ENCODE measurements at places on chromosomes 5 and 9.

DNA sequence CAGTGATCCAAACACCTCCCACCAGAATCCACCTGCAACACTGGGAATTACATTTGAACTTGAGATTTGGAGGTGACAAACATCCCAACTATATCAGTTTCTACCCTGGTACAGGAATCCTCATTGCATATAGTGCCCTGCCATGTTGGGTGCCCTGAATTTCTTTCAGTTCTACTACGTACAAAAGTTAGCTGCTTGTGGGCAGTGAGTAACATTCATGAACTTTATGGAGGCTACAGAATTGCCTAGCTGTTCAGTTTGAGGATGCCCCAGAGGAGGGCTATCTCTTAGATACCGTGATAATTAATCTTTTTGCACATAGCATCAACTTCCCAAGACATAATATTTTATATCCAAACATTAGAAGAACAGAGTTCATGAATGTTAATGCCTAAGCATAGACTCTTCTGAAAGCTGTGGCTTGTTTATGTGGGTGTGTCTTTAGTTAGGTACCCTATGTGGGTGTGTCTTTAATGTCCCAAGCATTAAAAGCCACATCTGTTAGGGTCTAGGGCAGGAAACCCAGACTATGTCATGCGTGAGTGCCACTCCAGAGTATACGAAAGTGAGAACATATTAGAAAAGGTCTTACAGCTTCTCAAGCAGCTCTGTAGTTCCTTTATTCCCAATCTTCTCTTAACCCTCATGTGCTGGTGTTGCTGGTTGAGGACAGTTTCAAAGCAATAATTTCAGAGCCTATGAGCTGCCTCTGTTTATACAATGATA lies 47.0 kb upstream of the CHD1 start:
- no peak for DNase-seq

DNA sequence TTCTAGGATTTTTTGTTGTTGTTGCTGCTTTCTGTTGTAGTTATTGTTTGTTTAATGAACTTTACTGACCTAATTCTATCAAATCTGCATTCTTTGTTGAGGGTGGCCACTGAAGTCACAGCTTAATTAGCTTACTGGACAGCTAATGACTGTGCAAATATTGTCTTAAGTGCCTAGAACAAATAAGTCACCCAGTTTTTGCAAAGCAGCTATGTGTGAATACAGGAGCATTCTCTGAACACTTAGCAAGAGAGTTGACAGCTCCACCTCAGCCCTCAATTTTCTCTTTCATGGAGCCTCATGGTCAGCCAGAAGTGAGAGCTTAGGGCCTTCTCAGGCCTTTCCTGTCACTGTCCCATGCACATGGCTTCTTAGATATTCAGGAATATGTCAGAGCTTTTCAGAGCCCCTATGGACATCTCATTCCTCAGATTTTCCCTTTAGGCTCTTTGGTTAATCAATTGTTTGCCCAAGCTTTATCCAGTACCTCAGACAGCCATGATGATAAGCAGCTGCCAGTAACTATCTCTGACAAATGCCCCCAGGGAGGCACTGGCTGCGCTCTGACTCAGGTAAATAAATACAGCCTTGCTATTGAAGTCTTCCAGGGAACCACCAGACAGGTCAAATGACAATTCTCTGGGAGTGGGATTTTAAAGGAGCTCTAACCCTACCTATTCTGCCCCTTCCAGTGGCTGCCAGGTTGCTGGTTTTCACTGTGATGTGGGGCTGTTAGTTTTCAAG lies 241.4 kb upstream of the IL12B start:
- no peak for DNase-seq

- no peak for DNase-seq
Measured at GRCh38 chr5:121426153-121426552, 425.5 kb upstream of the FTMT start.

DNA sequence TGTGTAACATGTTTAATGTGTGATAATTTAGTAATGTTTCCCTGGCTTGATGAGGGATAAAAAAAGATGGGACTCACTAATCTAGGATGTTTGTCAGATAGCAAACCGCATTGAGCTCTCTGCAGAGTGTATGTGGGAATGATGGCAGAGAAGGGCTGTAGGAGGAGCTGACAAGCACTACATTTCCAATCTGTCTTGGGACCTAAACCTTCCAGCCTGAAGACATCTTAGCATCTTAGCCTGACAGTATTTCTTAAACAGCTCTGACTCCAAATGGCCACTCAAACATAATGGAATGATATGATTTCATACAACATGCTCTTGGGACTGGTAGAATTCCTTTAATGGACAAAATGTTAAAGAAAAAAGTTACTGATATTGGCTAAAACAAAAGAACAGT lies 116.7 kb downstream of the PPP2R2B start:
- DNase-seq, result no peak

GRCh38 chr9:106761493-106761892 lies 101.5 kb upstream of the ZNF462 start:
- DNase-seq, result no peak

DNA sequence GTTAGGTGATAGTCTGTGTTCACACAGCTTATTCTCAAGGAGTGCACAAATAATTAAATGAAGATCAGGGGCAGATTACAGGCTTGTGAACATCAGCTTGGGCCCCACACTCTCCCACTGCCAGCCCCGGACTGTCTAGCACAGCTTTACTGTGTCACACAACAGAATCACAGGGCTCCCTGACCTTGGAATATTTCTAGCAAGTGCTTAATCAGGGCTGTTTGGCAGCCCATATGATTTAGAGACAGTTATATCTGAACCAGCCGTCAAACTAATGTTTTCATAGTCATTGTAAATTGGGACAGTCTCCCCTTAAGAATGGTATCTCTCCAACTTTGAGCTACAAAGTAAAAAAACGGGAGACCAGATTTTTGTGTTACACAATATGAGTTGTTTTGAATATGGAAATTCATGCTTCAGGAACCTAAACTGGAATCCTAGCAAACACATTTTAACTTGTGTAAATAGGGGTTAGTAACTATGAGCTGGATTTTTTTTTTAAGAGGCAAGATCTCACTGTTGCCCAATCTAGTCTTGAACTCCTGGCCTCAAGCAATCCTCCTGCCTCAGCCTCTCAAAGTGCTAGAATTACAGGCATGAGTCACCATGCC lies 517.6 kb downstream of the BNC2 start:
- DNase-seq, result no peak

GRCh38 chr9:128505414-128505765 lies 871 bp downstream of the GLE1 start:
- DNase-seq, result no peak

DNA sequence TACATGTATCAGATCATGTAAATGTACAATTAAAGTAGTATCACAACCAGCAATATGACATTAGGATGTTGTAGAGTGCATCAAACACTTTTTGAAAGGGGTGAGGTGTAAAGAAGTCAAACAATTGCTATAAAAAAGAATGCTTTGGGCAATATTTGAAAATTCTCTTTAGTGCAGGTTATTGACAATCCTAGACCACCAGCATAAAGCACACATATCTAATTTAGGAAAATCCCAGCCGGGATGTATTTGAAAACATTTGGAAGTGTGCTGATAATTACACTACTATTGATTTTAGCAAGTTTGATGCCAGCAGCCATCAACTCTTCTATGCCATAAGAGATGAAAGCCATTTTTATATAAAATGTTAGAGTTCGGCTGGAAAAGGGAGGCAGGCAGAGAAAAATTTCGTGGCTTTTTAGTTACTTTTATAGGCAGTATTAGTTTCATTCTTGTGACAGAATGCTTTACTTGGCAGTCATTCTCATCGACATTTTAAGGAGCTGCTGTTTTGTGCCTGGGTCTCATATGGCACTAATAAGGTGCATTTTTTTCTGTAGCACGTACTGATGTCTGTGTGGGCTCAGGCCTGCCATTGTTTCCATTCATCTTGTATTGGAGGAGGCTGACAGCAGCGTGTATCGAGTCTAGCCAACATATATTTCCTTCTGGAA lies 285.7 kb downstream of the AOPEP start:
- DNase-seq, result no peak

DNA sequence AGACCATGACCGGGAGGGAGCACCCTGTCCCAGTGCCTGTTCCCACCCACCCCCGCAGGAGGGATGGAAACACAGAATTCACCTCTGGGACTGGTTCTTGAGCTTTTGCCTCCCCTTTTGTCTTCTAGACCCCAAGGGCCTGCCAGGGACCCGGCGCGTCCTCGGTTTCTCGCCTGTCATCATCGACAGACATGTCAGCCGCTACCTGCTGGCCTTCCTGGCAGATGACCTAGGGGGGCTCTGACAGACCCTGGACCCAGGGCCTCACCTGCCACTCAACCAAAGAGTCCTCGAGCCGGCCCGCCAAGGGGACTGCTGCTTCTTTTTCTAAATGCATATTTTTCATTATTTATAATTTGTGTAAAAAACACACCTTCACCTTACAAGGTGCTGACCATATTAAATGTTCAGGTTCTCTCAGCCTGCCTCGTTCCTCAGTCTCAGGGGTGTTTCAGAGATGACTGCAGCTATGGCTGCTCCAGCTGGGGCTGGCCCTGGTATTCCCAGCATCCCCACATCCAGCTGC lies 16.9 kb downstream of the CARD19 start:
- no peak for DNase-seq

- DNase-seq, result no peak
Measured at GRCh38 chr5:150542933-150543445, 35.1 kb downstream of the NDST1 start.

GRCh38 chr9:101727612-101728524 lies 10.6 kb downstream of the GRIN3A start:
- DNase-seq, result no peak

DNA sequence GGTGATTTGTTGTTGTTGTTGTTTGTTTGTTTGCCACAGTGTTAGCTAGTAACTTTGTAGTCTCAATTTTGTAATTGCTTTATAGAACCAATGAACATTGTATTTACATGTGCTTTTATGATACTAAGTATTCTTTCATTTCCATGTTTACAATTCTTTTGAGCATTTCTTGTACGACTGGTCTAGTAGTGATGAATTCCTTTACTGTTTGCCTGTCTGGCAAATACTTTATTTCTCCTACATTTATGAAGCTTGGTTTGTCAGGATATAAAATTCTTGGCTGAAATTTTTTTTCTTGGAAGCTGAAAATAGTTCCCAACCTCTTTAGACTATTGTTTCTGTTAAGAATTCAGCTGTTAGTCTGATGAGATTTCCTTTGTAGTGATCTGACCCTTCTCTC lies 55.6 kb upstream of the SNCAIP start:
- no peak for DNase-seq

DNA sequence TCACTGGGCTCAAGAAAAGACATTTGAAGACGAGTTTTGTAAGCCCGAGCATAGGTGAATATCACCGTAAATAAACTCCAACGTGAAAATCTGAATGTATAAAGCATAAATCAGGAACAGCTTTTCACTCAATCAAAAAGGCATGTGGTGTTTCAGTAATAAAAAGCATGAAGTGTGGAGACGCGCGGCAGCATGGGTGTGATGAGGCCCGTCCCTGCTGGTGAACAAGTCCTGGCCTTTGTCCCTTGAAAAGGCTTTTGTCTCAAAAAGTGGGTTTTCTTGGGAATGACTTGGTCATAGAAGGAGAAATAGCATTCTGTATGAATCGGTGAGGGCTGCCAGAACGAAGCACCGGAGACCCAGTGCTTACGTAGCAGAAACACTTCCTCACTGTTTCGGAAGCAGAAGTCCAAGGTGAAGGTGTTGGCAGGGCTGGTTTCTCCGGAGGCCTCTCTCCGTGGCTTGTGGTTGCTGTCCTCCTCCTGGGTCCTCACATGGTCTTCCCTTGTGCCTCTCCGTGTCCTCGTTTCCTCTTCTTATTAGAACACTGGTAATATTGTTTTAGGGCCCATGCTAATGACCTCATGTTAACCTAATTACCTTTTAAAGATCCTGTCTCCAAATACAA lies 24.9 kb downstream of the ROPN1L start:
- DNase-seq, result no peak

DNA sequence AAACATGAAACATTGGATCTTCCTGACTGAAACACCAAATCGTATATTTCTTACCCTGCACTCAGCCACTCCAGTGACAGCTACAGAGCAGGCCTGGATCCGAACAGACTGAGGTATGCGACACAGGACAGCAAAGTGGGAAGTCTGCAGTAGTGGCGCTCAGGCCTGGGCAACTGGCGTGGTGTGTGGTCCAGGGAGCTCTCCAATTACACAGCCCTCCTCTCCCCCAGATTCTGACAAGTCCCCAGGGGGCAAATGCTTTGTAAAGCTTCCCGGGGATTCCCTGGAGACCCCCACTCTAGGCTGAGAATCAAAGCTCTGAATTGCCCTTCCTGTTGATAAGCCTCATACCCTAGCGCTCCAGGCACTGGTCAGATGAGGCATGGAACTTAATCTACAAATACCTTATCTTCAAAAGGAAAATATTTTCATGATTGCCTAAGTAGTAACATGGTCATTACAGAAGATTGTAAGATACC lies 104.8 kb upstream of the ERCC6L2 start:
- no peak for DNase-seq

- no peak for DNase-seq
Measured at GRCh38 chr9:18447131-18447530, 26.8 kb upstream of the ADAMTSL1 start.

GRCh38 chr5:107165296-107165695 lies 505.4 kb downstream of the EFNA5 start:
- DNase-seq, result no peak

GRCh38 chr5:52804387-52804791 lies 16.7 kb downstream of the ITGA1 start:
- no peak for DNase-seq

- no peak for DNase-seq
Measured at GRCh38 chr9:94985649-94986048, 259.1 kb downstream of the AOPEP start.

DNA sequence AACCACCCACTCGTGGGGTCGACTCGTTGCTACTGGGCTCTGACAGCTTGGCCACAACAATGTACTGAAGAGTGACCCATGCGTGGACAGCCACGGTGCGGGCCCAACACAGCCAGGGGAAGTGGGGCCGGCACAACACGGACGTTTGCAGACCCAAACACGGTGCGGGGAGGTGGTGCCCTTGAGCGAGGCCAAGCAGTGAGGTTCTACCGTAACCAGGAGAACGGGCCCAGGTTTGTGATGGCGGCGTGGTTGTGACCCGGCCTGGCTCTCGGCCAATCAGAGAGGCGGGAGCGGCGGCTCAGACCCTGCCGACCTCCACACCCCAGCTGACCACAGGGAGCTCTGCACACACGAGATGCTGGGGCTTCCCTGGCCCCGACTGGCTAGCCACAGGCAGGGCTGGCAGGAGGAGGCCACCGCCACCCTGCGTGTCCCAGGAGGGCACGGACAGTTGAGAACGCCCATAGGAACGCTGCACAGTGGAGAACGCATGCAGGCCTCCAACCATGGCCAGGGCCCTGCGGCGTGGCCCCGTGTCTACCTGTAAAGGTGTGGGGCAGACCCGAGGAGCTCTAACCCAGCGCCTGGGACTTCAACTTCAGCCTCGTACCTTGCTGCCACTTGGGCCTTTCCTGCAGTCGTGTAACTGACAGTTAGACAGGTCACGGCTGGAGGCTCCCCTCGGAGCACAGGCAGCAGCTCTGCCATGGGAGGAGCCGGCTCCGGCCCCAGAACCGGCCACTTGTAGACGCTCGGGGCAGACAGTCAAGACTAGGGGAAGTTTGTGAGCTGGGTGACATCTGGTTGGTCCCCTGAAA lies 13.7 kb downstream of the BRD3 start:
- DNase-seq, result no peak

- DNase-seq, result no peak
Measured at GRCh38 chr5:133383580-133383939, 228.8 kb downstream of the FSTL4 start.

GRCh38 chr5:125294844-125295243 lies 548.4 kb upstream of the ZNF608 start:
- DNase-seq, result no peak

Measured in activated CD4-positive, alpha-beta T cell treated with anti-CD3 and anti-CD28 coated beads for 24 hours (primary cell).